Fibroblast of lung (primary cell): ENCODE measurements at places on chromosomes 2 and 18.

GRCh38 chr2:60958361-60958760, 59.2 kb upstream of the PEX13 start:
- DNase-seq, result peak; percentile 57

DNA sequence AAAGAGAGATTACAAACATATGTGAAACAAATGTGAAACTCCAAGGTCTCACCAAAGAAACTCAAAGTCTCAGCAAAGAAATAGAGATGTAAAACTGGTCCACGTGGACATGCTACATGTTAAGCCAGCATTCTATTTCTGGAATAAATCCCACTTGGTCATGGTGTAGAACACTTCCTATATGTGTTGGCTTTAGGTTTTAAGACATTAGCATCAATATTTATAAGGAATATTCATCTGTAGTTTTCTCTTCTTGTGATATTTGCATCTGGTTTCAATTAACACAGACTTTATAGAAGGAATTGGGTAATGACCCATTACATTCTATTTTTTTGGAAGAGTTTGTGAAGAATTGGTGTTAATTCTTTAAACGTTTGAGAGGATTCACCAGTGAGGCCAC, 133.1 kb downstream of the COPS8 start:
- peak; percentile 53 for DNase-seq

- DNase-seq, result no peak
These were observed 116.9 kb upstream of the CREB1 start for GRCh38 chr2:207412787-207413310.

DNA sequence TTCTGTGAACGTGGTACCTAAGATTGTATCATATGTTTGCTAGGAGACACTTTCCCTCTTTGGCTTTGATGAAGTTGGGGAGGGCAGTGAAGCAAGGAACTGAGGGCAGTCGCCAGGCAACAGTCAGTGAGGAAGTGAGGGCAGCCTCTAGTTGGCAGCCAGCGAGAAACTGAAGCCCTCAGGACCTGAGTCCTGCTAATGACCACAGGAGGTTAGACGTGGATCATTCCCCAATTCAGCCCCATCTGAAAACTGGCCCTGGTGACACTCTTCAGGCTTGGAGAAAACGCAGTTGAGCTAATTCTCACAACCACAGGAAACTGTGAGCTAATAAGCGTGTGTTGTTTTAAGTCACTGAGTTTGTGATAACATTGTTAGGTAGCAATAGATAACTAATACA, 84.5 kb upstream of the REG3G start:
- no peak for DNase-seq

DNA sequence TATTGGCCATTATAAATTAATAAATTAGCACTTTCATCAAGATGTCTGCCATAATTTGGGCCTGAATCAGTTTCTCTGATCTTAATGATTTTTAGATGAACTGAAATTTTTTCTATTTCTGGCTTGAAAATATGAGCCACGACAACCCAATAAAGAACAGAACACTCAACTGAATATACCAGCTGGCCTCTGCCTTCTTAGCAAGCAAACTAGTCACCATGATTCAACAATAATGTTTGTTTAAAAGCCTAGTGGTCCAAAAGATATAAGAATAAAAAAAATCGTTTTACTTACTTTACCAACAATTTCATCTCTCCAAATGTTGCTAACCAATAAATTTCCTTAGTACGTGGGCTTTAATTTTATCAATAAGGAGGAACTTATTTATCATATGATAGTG, 66.7 kb upstream of the TTN start:
- DNase-seq, result no peak

- DNase-seq, result no peak
These were observed 395.6 kb upstream of the HS6ST1 start for GRCh38 chr2:128714285-128714684.

DNA sequence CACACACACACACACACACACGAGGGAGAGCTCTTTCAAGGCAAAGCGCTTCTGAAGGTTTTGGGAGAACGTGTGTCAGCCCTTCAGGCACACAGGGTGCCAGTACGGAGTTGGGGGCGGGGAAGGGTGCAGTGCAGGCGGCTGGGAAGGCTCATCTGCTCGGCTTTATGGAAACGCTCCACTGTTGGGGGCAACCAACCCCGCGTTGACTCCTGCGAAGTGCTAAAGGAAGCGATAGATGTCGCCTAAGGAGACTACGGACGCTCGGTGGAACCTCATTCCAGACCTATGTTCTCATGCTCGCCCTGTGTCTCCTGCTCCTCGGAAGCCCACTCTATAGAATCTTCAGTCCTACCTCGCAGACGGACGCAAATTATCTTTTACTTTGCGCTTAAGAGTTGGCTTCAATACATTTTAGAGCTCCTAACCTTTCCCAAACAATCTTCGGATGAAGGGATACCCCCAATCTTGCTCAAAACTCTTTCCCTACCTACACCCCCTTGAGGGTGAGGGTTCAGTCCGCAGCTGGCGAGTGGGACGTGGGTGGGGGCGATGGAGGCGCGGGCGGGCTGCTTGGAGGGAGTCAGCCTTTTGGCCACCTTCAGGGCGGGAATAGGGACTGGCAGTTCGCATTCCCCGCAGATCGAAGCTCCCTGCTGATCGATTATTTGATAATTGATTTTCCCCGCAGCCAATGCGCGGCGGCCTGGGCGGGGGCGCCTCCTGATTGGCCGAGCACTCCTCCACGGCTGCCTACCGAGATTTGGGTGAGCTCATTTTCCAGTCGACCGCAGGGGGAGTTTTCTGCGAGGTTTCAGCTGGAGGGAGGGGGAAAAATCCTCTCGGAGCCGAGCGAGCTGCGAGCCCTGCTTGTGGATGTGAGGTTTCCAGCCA, 1.9 kb upstream of the MEIS1 start:
- DNase-seq, result peak; percentile 98

DNA sequence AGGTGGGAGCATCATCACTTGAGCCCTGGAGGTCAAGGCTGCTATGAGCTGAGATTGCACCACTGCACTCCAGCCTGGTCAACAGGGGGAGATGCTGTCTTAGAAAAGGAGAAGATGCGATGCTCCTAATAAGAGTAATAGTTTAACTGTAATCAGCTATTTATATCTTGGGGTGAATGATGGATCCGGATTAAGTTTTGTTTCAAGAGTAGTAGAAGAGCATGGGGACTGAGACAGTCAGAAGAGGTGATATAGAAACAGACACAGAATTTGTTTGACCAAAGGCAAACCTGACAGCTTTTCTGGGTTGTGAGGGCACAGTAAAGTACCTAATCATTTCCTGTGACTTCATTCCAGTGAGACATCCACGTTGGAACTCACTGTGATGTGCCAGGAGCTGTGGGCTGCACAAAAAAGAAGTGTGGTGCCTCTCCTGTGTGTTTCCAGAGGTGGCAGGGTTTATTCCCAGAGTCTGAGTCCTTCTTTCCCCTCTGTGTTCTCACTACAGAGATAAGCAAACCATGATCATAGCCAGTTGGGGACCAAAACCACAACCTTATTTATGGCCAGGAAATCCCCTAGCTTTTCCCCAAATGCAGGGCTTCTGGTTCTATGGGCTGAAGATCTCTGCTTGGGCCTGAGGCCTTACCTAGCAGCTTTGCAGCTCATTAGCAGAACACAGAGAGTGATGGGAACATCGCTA, 113.7 kb downstream of the XRCC5 start:
- peak; percentile 58 for DNase-seq

GRCh38 chr2:168541858-168542257, 85.8 kb downstream of the CERS6 start:
- DNase-seq, result no peak

DNA sequence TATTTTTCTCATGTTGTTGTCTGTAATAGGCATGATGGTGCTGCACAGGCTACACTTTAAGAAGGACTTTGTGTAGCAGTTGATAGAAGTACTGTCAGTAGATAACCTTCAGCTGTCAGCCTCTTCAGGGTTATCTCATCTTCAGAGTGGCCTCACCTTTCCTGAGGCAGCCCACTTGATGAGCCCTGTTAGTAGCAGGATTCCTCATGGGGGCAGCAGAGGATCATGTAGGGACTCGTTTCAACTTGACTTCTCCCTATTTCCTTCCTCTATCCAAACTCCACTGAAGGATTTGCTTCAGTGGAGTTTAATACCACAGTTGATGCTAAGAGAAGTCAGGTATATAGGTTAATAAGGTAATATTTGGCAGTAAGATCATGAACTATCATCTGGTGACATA, 530.3 kb upstream of the FSIP2 start:
- peak; percentile 34 for DNase-seq

DNA sequence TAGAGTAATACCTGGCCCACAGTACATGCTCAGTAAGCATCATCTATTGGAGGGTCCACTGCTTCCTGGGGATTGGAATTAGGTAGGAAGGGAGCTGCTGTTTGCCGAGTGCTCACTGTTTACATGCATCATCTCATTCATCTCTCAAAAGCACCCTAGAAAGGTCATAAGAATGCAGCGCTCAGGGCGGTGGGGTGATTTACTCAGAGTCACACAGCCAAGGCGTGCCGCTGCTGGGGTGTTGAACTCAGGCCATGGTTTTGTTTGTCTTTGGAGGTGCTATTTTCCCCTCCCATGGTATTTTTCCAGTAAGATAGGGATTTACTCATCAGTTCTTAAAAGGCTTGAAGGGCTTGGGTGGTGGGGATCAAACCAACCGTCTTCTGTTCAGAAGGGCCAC, 227.5 kb downstream of the LDLRAD4 start:
- DNase-seq, result no peak

DNA sequence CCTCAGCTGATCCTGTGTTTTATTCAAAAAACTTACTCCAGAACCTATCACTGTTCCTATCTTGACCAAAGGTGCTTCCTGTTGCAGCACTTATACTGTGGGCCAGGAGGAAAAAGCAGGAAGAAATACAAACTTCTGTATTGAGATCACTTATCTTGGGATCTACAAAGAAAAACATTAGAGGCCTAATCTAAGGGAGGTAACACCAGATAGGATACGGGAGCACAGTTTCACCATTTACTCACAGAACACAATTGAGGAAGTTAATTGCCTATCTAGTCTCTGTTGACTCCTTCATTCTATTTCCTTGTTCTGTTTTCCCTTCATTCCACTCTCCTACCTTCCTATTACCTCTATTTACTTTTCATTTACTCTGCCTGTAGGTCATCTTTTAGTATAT, 287.2 kb upstream of the LINC00305 start:
- DNase-seq, result no peak

- DNase-seq, result peak; percentile 100
These were observed 245.0 kb upstream of the FN1 start for GRCh38 chr2:215680605-215681598.
